ENCODE measurements at places on chromosomes 16 and 17.

DNA sequence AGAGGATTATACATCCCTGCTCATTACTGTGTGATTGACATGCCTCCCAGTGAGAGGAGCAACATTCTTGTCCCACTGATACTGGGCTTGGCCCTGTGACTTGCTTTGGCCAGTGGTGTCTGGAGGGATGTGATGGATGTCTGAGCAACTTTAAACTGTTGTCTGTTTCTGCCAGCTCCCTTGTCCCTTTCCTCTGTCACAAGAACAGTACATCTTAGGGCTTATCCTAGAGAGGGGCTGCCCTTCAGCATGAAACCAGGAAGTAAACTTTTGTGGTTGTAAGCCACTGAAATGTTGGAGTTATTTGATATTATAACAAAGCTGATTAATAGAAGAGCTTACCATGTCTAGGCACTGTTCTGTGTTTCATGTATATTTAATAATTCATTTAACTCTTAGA lies 82.9 kb upstream of the GPRC5B start:
- DNase-seq = no peak

- no peak for DNase-seq
Measured at GRCh38 chr17:77451245-77451893, 310.6 kb downstream of the SEC14L1 start.

GRCh38 chr16:46620266-46621005 lies 743 bp downstream of the SHCBP1 start:
- DNase-seq = no peak

DNA sequence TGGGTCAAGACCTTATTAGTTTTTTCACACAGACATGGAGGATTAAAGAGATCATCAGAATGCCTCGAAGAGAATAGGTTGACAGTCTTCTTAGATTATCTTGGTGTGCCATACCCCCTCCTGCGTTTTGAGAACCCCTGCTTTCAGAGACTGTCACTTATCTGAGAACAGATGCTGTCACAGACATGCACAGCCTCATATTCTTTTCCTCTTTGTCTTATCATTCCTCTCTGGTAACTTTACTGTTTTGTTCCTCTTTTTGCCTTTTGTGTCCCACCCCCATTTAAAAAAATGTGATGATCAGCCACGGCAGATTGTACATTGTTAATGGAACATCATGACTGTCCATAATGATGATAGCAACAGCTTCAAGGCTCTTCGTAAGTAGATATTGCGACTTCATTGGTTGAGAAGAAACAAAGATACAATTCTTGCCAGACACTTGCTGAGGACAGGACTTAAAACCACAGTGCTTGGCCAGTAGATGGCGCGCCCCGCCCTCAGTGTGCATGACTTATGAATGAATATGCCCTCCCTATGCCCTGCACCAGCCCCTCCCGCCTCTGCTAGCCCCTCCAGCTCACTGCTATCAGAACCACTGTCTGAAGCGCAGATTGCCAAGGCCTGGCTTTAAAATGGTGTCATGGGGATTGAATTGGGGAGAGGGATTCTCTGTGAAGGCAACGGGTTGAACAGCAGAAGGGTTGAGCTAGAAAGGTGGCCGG lies 2.6 kb upstream of the PITPNC1 start:
- DNase-seq = peak; percentile 44

- DNase-seq = no peak
Measured at GRCh38 chr17:50241431-50241830, 32.8 kb upstream of the TMEM92 start.

DNA sequence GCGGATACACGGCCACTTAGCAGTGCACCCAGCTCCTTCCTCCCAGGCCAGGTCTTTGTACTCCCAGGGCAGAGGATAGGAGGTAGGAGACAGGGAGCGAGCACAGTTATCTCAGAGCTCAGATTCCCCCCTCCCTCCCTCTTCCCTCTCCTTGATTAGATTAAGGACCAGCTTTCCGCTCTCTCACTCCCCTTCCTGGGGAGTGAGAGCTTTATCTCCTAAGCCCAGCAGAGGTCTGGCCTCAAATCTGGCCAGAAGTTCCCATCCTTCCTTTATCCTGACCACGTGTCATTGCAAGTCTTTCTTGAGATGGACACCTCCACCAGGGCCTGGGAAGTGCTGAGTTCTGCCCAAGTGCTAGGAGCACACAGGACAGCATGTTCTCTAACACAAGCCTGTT lies 5.1 kb downstream of the ARL4D start:
- no peak for DNase-seq

DNA sequence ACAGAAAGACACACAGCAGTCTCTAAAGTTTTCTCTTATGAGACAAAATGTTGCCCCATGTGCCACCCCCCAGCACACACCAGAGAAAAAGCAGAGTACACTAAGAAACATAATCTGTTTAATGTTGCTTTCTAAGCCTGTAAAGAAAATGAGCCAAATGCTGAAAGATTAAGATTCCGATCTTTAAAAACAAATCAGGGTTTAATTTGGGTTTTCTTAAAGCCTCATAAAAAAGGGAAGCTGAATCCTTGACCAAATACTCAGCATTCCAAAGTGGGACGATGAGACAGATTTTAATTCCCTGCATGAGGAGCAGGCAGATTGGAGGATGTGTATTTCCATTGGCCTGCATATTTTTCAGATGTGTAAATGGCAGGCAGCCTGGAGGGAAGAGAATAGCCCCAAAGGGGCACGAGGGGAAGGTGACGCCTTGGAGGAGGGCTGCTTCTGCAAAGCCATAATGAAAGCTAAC lies 118.4 kb downstream of the COPRS start:
- DNase-seq = no peak
